Esophagus squamous epithelium (tissue), 5 donors: ENCODE measurements at places on chromosomes 7 and 10.

DNA sequence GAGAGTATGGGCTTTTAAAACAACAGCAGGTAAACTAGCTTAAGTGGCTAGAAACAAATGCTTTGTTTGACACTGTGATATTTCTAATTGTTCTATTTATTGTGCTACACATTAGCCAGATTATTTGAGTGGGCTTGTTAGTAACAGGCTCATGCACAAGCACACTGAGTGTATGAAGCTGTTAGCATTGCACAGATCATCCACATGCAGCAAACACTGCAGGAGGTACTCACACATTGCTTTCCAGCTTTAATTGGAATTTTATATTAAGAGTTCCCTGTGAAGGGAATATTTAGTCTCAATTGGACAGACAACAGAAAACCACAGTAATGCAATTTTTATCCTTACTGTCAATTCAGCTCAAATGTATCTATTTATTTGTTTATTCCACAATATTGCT, 92.9 kb upstream of the ZNF804B start:
- no peak for DNase-seq

GRCh38 chr10:116985611-116986010, 19.4 kb downstream of the SHTN1 start:
- no peak for DNase-seq

- DNase-seq, result no peak
Observed at GRCh38 chr7:55299273-55299967, 65.7 kb upstream of the LANCL2 start.

DNA sequence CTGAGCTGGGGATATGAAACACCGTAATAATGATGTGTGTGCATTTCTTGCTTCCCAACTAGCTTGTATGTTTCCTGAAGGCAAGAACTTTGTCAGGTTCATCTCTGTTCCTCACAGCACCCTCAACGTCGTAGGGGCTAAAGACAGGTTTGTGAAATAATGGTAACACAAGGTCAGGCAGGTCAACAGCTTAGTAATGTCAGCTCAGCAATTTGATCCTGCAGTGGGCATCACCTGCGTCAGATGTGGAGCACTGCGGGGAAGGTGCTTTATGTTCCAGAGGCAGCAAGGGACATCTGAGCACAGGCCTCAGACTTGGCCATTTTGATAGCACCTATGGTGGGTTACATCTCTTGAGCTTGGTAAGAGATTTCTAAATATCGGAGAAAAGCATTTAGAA, 51.8 kb upstream of the BTBD16 start:
- DNase-seq, result no peak

GRCh38 chr7:88201305-88201704, 18.5 kb downstream of the SRI start:
- no peak for DNase-seq

- no peak for DNase-seq
Observed at GRCh38 chr10:95789902-95790301, 33.9 kb downstream of the ENTPD1 start.

- no peak for DNase-seq
Observed at GRCh38 chr7:80791509-80791929, 127.3 kb downstream of the SEMA3C start.

GRCh38 chr10:18312374-18313139, 172.3 kb downstream of the CACNB2 start:
- no peak for DNase-seq
